LHCN-M2 (cell line): ENCODE measurements at places on chromosomes 12 and 14. TPM values are rescaled to one million over a fixed set of nuclear protein-coding genes. Genes with fewer than 3 reads are reported as not detected.

- no peak for DNase-seq
Observed at GRCh38 chr12:122304924-122305323, 38.6 kb upstream of the VPS33A start.

CD27 gene
- total RNA-seq = 0.17 and 0.19 TPM in 2 replicates

DNA sequence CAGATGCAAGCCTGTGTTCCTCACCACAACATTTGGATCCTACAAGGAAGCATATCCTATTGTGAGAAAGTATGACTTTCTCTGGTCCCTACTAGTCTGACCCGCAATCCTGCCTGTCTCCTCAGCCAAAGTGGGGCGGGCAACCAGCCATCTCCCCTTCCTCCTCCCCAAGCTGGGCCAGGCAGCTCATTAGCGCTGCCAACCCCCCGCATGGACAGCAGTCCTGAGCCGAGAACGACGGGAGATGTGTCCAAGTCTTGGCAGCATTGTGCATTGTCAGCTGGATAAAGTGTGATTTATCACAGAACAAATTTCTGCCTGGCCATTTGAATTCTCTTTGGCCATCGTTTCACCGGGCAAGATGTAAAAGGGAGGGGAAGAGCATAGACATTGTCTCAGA lies 139.4 kb downstream of the SLC15A4 start:
- no peak for DNase-seq

M6PR gene
- 149 and 156 TPM in 2 replicates for total RNA-seq

- DNase-seq = peak; percentile 17
Observed at GRCh38 chr12:101127521-101128219, 82.4 kb downstream of the SLC5A8 start.
